ENCODE measurements at places on chromosomes 11 and 22.

DNA sequence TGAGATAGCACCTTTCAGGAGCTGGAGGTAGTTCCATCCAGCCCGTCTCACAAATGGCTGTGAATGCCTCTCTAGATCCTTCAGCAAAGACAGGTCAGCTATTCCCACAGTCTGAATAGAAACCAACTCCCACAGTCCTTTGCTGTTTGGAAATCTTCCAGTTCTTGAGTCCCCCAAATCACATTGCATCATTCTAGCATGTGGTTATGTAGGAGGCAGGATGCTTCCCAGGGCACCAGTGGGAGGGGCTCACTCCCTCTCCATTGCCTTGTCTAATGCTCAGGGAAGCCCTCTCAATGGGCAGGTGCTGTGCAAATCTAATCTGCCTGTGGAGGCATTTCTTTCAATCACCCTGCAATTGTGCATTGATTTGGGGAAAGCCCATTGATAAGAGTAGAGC lies 14.6 kb downstream of the NAV2 start:
- DNase-seq: no peak

GRCh38 chr11:13310443-13310842 lies 32.9 kb downstream of the BMAL1 start:
- no peak for DNase-seq

DNA sequence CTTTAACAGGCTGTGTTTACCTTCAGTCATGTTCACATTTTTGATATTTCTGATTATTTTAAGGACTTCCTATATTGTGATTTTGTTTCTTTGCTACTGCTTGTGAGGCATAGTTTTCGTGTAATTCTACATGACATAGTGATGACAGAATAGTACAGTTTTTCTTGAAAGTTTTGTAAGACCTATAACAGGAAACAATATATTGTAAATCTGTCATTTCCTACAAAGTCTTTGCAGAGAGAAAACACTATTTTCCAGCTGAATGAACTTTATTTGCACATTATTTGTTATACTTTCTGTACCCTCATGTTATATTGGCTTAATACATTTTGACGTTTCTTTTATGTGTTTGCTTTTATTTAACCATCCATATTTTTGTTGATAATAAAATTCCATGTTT lies 191.1 kb downstream of the TMEM135 start:
- DNase-seq: no peak

GRCh38 chr11:33479231-33479630 lies 221.4 kb downstream of the C11orf91 start:
- no peak for DNase-seq

- no peak for DNase-seq
These were observed 13.0 kb upstream of the MRPL11 start for GRCh38 chr11:66451663-66452062.

DNA sequence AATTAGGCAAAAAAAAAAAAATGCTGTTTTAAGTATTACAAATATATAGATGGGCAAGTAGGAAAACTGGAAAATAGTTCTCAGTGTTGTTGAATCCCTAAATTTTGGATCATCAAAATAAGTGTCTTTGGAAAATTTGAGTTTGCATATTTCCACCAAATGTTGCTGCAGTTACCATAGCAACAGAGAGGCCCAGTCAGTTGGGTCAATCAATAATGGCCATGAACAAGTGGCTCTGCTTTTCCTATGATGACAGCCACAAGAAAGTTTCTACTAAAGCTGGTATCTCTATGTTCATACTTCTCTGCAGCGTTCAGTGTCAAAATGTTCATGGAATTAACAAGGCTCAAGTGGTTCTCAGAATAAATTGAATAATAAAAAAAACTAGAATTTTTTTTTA lies 79.1 kb downstream of the SERGEF start:
- no peak for DNase-seq

DNA sequence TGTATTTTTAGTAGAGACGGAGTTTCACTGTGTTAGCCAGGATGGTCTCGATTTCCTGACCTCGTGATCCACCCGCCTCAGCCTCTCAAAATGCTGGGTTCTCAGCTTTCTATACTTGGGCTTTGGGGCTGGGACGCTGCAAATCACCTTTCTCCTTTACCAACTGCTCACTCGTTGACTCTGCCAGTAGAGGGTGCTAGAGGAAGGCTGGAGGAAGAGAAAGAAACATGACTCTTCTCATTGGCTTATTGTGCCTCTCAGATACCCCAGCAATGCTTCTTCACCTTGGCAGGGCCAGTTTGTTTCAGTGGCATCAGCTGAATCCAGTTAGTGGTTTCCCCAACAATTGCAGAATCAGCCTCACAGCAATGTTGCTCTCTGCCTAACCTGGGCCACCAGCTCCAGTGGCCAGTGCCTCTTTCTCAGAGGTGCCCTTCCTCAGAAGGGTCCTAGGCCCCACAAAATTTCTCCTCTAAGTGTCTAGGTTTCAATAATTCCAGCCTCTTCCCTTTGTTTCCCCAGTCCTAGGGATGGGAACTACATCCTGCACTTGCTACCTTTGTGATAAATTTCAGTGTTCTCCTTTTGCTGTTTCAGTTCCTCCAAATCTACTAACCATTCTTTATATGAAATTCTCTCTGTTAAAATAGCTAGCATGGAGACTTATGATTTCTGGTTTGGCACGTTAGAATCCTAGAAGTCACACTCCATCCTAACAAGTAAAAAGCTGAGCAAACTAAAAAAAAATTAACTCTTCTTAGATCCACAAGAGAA lies 71.5 kb upstream of the VSTM5 start:
- DNase-seq: peak; percentile 28

DNA sequence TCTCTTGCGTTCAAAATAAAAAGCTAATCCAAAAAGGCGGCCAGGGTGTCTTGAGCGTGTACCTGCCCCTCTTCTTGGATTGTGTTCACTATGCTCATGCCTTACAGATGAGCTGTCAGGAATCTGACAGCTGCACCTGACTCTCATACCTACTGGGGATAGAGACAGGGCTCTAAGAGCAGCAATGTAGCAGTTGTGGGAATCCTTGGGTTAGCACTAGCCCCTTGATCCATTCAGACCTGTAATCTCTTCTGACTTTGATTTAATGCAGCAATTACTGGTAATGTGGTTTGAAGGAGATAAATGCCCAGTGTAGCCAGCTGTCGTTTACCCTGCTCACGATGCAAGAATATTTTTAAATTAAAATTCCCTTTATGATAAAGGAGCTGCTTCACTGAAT lies 145.8 kb downstream of the APOL5 start:
- DNase-seq: no peak

- no peak for DNase-seq
These were observed 8.1 kb downstream of the SLC17A6 start for GRCh38 chr11:22346282-22346681.

DNA sequence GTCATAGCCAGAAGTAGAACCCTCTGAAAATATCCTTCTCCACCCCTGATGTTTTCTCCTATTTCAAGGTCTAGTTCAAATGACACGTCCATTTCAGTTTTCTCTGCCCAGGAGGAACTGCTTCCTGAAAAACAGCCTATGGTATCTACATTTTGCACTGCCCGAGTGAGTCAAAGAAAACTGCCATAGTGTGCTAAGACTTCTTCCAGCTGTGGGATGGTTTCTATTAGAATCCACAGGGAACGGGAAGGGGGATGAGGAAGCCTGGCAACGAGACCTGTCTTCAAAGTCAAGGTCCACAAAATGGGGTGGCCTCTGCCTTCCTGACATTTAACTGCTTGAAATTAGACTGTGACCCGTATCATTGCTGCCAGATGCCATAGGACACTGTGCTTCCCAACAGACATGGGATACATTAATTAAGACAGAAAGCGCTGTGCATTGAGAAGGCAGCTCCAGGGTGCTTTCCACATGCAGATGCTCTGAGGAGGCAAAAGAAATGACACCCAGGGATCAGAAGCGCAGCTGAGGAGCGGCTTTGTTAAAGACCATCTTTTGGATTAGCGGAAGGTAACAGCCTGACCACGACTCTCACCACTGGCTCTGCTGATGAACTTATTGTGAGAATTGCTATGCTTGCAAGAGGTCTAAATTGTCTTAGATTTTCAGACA lies 39.4 kb upstream of the NUP50 start:
- no peak for DNase-seq

DNA sequence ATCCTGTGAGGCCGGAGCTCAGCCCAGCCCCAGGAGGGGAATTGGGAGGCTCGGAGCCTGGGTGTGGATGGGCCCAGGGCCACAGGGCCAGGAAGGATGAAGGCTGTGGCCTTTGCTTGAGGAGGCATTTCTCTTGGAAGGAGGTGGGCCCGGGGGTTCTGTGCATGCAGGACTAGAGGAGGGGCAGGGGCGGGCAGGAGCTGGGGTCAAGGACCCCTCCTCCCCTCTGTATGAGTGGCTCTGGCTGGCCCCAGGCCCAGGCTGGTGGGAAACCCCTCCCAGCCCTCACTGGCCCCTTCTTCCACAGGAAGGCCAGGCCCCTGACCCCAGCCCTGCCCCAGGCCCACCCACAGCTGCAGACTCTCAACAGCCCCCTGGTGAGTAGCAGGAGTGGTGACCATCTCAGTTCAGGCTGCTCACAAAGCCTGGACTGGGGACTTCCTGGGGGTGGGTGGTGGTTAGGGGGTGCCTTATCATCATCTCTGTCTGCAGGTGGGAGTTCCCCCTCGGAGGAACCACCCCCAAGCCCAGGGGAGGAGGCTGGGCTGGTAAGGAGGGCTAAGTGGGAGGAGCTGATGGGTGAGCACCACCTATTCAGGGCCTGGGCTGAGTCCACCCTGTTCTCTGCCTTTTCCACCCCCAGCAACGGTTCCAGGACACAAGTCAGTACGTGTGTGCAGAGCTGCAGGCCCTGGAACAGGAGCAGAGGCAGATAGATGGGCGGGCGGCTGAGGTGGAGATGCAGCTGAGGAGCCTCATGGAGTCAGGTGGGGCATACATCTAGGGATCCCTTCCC lies 6.0 kb downstream of the KCNK7 start:
- DNase-seq: no peak

DNA sequence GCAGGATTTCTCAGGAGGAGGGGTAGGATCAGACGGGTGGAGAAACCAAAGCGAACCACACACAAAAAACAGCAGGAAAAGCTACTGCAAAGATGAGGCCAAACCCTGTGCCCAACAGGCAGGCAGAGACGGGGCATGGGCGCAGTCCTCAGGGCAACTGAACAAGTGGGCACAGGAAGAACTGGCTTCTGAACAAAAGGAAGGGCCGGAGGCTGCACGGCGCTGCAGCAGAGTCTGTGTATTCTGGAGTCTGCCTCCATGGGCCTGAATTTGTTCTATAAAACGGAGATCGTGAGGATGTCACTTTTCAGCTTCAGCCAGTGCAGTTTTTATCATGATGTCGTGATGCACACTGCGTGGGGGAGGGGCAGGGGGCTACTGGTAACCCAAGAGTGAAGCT lies 1026.0 kb downstream of the TBC1D22A start:
- no peak for DNase-seq

- DNase-seq: no peak
These were observed 2.2 kb downstream of the CALCA start for GRCh38 chr11:14969901-14970323.

GRCh38 chr11:58685973-58686722 lies 45.6 kb downstream of the GLYAT start:
- DNase-seq: no peak

DNA sequence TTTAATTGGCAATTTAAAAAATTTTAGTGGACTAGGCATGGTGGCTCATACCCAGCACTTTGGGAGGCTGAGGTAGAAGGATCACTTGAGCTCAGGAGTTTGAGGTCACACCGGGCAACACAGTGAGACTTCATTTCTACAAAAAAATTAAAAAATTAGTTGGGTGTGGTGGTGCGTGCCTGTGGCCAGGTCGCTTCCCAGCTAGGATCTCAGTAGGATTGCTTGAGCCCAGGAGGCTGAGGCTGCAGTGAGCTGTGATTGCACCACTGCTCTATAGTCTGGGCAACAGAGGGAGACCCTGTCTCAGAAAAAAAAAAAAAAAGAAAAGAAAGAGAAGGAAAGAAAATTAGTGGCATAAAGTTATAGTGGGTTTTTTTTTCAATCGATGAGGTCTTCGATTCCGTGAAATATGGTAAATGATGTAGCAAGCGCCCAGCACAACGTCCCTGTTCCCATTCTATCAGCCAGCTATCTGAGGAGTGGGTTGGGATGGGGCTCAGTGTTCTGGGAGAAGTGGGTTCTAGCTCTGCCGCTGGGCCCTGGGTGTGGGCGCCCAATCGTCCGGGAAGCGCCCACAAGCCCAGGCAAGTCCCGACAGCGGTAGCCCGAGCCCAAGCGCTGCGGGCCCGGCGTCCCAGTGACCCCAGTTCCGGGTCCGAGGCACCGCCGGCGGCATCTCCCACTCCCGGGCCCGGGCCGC lies 1.4 kb downstream of the FOSL1 start:
- no peak for DNase-seq

GRCh38 chr11:128632141-128632791 lies 44.9 kb upstream of the ETS1 start:
- no peak for DNase-seq

DNA sequence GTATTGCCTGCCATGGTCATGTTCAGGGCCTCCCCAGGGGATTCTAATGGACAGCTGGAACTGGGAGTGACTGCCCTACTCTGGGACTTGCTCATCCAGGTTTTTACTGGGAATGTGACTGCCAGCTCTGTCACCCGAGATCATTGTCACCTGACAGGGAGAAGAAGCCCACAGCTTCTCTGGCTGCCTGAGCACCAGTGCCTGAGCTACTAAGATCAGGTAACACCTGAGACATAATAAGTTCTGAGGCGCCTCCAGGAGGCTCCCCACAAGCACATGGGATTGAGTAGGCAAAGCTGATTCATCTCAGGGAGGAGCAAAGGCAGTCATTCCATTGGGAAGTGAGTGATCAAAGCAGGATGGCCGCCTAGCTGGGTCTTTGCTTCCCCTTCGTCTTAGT lies 84.2 kb upstream of the GALNT18 start:
- DNase-seq: peak; percentile 20
